ENCODE measurements at places on chromosomes 7 and 10. TPM values are rescaled to one million over a fixed set of nuclear protein-coding genes. Genes with fewer than 3 reads are reported as not detected.

DNA sequence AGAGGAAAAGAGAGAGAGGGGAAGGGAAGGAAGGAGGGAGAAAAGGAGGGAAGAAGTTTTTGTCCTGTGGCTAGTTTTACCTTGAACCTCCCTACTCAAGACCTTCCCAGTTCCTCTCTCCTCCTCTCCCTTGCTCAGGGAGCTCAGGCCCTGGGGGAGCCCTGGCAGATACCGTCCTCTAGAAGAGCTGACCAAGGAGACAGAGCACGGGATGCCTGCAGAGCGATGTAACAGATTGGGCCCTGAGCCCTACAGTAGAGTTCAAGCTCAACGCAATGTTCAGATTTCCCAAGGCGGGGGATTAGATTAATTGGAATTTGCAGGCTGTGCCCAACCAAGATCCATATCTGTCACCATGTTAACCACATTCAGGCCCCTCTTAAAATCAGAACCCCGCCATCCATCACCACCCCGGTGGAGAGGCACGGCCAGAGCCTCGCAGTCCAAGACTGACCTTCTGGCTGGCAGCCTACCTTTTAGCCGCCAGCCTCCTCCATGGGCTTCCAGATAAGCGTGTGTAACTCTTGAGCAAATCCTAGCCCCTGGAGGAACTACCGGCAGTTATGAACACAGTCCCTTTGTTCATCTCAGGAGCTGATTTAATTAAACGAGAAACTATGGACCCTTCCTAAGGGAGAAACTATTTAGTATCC lies 70.6 kb downstream of the KCNMA1 start:
- peak; percentile 39 for DNase-seq

- DNase-seq, result peak; percentile 86
Observed at GRCh38 chr10:21519941-21520436, 5.5 kb downstream of the SKIDA1 start.

- DNase-seq, result no peak
Observed at GRCh38 chr10:68135922-68136792, 26.9 kb downstream of the MYPN start.

DNA sequence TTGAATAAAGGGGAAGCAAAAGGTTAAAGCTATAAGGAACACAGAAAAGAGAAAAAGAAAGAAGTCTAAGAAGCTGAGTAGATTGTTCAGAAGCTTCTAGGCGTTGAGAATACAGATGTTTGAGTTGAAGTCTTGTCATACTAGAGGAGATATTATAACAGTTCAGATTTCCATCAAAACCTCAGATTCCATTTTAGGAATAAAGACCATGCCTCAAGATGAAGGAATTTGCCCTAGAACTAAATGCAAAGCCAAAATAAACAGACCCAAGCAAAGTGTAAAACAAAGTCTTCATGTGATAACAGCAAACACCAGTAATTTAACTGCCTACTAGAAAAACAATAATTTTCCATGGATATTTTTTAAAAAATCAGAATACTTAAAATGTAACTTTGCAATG lies 476.5 kb upstream of the POT1 start:
- DNase-seq, result no peak

DNA sequence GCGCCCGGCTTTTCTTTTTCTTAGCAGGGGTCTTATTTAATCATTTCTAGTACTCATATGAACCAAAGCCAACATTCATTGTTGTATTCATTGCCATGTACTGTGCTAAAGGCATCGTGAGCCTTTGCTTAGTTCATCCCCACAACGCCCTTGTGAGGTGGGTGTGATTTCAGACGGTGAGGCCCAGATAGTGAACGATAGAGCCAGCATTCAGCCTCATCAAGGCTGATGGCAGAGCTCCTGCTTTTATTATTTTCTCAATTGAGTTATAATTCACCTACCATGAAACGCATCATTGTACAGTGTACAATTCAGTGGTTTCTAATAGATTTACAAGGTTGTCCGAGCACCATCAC lies 50.1 kb downstream of the HK1 start:
- DNase-seq, result no peak

DNA sequence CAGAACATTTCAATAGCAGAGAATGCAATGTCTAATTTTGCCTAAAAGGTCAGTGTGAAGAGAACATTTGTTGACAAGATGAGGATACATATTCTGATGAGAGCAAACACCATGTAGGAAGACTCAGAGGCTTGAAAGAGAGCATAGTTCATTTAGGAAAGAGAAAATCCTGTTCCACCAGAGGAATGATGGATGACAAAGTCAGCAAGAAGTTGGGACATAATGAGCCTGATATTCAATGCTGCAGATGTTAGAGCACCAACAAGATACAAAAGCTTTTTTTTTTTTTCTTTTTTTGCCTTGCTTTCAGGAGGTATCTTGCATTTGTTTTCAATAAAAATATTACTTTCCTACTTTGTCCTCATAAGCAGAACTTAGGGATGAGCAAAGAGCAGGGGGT lies 952.0 kb upstream of the C7orf33 start:
- no peak for DNase-seq

GRCh38 chr10:122659126-122659525 lies 40.5 kb downstream of the C10orf120 start:
- no peak for DNase-seq

GRCh38 chr10:48526011-48526821 lies 78.7 kb downstream of the ARHGAP22 start:
- DNase-seq, result peak; percentile 73

DNA sequence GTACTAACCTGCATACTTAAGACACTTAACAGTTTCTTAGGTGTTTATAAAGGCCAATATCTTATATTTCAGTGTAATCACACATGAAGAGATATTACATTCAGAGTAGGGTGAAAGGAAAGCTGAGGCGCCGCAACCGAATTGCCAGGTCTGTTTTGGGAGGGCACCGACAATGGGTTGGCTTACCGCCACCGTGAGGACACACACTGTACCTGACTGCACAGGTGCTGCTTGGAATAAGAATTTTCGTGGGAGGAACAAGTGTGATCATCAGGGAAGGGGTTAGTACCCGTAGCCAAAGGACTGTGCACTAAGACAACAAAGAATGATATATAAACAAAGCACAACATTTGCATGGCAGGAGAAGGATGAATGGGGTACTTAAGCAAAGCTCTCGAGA lies 591.8 kb downstream of the SUGCT start:
- no peak for DNase-seq

DNA sequence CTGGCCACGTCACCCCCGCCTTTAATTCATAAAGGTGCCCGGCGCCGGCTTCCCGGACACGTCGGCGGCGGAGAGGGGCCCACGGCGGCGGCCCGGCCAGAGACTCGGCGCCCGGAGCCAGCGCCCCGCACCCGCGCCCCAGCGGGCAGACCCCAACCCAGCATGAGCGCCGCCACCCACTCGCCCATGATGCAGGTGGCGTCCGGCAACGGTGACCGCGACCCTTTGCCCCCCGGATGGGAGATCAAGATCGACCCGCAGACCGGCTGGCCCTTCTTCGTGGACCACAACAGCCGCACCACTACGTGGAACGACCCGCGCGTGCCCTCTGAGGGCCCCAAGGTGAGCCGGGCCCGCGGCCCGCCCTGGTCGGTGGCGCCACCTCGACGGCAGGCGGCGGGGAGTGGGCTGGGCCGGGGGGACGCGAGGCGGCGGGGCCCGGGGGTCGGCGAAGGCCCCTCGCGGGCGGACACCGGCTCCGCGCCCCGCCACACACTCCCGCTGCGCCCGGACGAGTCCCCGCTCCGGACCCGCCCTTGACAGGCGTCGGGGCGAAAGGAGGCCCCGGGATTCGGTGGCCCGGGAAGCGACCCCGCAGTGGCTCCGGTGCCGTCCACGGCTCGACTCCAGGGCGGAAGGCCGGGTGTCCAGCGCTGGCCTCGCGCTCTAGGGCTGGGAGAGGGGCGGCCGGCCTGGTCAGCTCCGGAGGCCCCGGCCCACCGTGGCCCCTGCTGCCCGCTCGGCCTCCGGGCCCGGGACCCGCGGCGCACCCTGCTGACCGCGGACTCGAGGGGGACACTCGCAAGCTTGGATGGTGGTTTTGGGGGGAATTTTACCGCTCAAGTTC lies 557 bp downstream of the BAG3 start:
- DNase-seq, result no peak

- peak; percentile 91 for DNase-seq
Observed at GRCh38 chr7:2314209-2314955, at the start of gene SNX8. Gene SNX8 (minus strand): TSS chr7:2314441. CDS start chr7:2314421, 20 bp downstream.

GRCh38 chr10:29022513-29022912 lies 266.4 kb upstream of the LYZL1 start:
- no peak for DNase-seq

DNA sequence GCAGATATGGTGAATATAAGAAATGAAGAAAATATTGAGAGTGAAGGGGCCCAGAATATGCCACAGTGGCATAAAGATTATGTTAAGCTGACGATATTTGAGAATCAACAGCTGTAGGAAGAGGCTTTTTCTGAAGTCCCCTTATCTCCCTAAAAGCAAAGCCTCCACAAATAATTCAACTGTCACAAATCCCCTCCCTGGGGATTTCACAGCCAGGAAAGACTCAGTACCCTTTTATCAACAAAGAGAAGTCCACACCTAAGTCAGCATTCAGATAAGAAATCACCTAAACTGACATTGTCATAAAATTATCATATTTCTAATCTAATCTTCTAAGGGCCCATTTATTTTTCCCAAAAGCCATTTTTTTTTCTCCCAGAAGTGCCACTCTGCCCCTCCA lies 284.9 kb upstream of the VWC2 start:
- DNase-seq, result no peak

DNA sequence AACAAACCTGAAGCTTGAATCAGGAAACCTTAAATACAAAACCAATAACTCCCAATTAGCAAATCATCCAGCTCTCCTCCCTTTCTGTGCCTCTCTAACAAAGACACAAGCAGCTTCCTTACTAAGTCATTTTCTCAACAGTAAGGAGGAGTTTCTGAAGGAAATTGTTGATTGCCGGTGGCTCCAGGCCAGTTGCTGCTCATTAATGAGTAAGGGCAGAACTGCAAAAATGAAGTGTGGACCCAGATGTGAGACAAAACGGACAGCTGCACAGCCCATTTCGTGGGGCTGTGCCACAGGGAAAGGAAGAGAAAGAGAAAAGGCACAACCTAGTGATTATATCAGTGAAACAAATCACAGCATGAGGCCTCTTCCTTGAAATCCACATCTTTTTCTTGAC lies 42.8 kb upstream of the RHOBTB1 start:
- peak; percentile 41 for DNase-seq

DNA sequence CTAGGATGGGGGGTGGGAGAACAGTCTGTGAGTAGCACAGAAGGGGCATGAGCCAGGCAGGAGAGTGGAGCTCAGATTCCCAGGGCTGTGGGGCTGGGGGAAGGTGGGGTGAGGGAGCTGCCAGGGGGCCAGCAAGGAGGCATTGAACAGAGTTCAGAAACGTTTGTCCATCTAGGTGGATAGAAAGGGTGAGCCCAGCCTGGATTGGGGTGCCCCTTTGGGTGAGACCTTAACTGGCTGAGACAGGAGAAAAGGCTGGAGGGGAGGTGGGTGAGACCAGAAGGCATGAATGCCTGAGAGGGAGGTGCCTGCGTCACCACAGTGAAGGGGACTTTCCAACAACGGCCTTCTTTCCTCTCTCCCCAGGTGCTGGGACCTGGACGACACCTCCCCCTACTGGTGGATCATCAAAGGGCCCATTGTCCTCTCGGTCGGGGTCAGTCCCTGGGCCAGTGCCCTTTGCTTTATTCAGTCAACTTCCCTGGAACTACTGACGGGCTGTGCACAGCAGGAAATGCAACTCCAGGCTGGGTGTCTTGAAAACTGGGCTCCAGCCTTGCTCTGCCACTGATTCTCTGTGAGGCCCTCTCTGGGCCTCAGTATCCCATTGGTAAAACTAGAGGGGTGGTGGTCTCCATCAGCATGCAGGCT lies 11.0 kb downstream of the GHRHR start:
- peak; percentile 59 for DNase-seq

DNA sequence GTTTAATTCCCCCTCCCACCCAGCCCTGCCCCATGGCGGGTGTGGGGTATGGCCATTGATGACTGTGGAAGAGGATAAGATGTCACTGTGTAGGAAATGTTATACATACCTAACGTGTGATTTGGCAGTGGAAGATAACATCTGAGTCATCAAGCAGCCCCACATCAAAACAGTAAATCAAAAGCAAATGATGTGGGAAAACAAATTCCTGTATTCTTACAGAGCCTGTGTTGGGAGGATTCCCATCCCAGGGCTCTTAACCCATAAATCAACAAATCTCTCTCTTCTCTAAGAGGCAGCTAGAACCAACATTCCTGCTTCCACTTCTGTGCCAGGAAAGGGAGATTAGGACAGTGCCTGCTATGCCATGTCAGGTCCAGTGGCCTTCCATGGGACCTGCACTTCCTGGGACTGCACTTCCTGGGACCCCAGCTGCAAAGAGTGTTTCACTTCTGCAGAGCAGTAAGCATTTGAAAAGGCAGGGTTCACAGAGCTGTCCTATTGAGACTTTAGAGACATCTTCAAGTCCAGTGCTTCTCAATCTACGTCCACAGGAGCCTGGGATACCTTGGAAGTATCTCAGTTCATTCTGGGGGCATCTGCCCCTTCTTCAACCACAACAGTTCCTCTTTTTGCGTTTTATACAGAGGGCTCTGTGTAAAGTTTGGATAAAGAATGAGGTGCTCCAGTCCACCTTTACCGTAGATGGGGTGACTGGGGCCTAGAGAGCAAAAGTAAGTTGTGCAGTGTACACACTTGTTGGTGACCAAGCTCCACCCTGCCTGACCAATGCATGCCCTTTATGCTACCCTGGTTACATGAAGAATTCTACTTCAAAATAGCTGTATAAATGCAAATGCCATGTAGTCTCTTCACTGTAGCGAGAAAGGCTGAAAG lies 45.7 kb downstream of the ATXN7L1 start:
- no peak for DNase-seq

- DNase-seq, result no peak
Observed at GRCh38 chr7:156402255-156402654, 238.3 kb upstream of the RNF32 start.

GRCh38 chr7:40622941-40623501 lies 488.2 kb downstream of the SUGCT start:
- DNase-seq, result no peak

- DNase-seq, result no peak
Observed at GRCh38 chr7:126079581-126079980, 1150.0 kb upstream of the POT1 start.

DNA sequence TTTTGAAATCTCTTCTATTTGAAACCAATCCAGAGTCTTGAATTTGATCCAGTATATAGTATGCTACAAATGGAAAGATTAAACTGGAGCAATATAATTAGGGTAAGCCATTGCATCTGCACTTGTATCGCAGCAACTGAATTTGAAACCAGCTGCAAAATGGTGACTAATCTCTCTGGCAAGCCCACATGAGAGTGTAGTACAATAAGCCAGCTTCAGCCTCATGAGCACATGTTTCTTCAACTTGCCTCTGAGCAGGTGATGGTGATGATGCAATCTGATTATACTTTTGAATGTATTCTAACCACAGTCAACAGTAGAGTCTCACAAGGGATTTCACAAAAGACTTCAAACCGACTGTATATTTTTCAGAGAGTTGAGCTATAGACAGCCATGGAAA lies 829 bp upstream of the RPA3 start:
- DNase-seq, result peak; percentile 96

- DNase-seq, result no peak
Observed at GRCh38 chr10:123100030-123100762, 35.6 kb upstream of the HMX3 start.

Gene TMEM139
- total RNA-seq, result 0.51 TPM

Gene SEMA3D
- 18.1 TPM for total RNA-seq

Gene RHBDD2
- 8.5 TPM for total RNA-seq

Gene FAM171A1
- total RNA-seq, result 15.4 TPM

Gene SFRP5
- total RNA-seq, result 6.9 TPM
